Non-pigmented ciliary epithelial cell (primary cell): ENCODE measurements at places on chromosomes 11 and 22.

GRCh38 chr22:43534916-43535315, 123.1 kb downstream of the MPPED1 start:
- no peak for DNase-seq

DNA sequence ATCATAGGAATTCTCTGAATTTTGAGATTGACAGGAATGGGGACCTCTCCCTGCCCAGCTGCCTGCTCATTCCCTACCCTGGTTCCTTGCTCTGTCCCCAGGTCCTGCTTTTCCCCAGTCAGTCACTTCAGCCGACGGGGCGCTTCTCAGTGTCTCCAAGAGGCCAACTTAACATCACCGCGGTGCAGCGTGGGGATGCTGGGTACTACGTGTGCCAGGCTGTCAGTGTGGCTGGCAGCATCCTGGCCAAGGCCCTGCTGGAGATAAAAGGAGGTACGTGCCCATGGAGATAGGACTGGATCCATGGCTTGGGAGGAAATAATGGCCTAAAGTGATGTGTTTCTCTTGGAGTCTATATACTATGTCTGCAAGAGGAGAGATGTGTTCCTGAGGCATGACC, 7.0 kb downstream of the ROBO3 start:
- no peak for DNase-seq

- no peak for DNase-seq
Observed at GRCh38 chr11:73203322-73203721, 14.8 kb upstream of the P2RY2 start.

GRCh38 chr22:39546889-39547586, 14.5 kb upstream of the RPS19BP1 start:
- DNase-seq: no peak

DNA sequence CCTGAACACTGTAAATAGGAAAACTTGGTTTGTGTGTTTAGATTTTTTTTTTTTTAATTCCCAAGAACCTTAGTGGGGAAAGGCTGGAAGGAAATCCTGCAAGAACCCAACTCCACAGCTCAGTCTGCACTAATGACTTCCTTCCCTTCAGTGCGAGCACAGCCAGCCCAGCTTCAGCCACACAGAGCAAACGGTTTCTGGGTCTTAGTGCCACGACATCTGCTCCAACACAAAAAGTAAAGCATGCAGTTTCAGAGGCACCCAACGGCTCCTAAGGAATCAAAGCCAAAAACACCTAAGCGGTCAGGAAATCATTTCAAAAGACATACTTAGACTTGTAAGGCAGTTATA, 236.1 kb downstream of the TTC28 start:
- no peak for DNase-seq

DNA sequence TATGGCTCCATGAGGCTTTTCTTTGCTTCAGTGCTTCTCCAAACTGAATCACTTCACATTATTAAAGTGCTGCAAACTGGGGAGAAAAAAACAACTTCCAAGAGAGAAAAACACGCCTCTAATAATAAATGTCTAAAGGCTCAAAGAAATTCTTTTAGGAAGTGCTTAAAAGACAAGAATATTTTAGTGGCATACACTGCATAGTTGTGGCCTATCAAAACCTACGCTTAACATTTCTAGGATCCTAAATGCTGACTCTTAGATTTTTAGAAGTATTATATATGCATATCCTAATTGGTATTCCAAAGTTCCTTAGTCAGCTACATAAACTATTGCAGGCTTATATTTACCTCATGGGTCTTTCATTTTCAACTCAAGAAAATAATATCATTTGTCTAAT, 879.0 kb upstream of the CCDC90B start:
- no peak for DNase-seq

GRCh38 chr11:132941024-132941646, 591.2 kb downstream of the OPCML start:
- DNase-seq: no peak

DNA sequence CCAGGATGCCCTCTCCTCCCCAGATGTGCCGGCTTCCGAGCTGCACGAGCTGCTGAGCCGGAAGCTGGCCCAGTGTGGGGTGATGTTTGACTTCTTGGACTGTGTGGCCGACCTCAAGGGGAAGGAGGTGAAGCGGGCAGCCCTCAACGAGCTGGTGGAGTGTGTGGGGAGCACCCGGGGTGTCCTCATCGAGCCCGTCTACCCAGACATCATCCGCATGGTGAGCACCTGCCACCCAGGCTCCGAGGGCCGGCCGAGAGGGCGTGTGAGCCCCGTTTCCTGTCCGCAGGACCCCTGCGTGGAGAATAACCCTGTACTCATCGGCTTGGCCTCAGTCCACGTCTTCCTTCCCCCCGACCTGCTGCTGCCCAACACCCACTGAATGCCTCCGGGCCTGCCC, 2.2 kb downstream of the PPP2R5B start:
- no peak for DNase-seq

DNA sequence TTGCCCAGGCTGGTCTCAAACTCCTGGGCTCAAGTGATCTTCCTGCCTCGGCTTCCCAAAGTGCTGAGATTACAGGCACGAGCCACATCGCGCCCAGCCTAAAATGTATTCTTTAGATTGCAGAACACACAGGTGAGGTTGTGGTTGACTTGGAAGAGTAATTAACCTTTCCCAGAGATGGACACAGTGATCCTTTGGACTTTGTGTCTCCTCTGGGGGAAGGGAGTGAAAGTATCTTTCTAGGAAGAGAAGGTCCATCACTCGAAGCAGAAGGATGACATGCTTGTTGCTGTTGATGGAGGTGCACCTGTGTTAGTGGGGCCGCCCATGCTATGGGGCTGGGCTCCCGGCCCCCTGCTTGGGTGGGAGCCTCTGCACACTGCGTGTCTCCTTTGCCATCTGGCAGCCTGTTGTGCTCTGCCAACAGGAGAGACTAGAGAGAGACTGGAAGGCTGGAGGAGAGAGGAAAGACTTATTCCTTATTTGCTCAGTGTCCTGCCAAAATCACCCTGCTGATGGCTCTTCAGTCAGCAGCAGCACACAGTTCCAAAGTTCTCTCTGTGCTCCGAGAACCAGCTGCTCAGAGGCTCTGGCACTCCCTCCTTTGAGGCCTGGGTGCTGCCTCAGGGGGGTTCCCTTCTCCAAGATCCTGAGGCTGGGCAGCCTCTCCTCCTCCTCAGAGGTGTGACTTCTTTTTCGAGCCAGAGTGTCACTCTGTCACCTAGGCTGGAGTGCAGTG, 33.1 kb upstream of the CYB5R3 start:
- no peak for DNase-seq

- no peak for DNase-seq
Observed at GRCh38 chr11:19243143-19243542, 2.4 kb upstream of the E2F8 start.

DNA sequence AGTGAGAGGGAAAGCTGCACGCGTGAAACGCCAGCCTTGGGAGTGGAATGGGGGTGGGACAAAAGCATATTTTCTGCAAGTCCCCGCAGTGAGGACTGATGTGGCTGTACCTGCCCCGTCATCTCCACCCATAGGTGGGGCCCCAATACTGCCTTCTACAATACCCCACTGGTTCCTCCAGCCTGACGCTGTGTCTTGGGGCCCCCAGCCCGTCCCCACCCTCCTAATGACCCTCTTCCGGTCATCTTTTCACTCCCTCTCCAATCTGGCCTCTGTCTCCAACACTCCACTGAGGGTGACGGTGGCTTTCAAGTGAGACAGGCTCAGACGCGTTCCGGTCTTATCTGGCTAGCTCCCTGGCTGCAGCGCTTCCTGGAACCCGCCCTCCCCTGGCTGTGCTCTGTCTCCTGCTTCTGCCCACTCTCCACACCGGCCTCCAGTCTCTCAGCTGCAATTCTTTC, 104.2 kb downstream of the MICAL3 start:
- DNase-seq: no peak
